ENCODE measurements at places on chromosomes 7 and 10.

GRCh38 chr10:5927306-5927705, 37.3 kb downstream of the FBH1 start:
- DNase-seq: no peak

DNA sequence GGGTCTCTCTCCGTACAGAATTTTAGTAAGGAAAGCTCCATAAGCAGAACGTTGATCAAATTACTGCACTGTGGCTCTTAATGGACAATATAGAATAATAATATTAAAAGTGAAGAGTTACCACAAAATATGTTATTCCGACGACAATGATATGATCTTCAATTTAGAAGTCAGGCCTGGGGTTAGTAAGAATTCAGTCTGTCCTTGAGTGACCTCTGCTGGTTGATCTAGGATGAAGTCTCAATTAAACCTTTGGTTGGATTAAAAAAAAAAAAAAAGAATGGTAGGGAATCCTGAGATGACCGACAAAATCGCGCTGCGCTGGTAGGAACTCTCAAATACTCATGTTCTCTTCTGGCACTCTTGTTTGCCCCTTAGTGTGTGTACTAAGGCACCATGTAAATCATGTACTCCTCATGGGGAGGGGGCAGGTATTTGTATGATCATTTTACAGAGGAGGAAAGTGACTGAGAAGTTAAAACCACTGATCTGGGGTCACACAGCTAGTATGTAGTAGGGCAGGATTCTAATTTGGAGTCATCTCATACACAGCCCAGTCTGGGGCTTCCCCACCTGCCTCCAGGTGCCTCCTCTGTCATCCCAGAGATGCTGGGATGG, 161.3 kb upstream of the NPVF start:
- DNase-seq: no peak

GRCh38 chr7:143892527-143893300, 9.3 kb downstream of the TCAF1 start:
- DNase-seq: no peak

GRCh38 chr7:120475994-120476393, 203.0 kb downstream of the KCND2 start:
- DNase-seq: no peak

DNA sequence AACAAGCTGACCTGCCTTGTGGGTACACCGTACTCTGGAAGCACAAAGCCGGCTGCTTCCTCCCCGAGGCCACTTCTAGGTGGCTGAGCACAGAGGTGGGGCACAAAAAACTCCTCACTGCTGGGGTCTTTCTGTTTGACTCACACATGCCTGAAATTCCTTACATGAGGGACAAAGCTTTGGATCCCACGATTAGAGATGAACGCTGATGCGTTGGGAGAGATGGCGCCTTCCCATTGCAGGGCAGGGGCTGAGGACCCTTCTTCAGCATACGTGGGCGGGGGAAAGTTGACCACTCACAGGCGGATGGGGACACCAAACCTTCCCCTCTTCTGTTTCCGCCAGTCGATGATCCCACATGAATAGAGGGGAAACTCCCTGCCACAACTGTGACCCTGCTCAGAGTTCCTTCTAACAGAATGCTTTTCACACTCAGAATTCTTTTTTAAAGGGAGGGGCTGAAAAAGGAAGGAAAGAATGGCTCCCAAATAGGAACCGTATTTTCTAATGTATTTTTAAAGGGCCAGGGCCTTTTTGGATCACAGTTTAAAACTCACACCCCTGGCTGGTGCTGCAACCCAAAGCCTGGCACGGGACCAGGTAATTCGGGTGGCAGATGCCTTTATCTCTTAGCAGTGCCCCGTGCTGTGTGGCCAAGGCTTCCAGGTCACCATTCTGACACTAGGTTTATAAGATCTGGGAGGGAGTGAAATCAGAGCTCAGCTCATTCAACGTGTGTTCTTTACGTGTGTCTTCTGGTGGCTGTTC, 134.0 kb downstream of the PRKAG2 start:
- DNase-seq: no peak

- no peak for DNase-seq
Observed at GRCh38 chr10:55002420-55002819, 201.4 kb upstream of the PCDH15 start.

- DNase-seq: no peak
Observed at GRCh38 chr10:10128387-10128786, 889.3 kb upstream of the CELF2 start.

DNA sequence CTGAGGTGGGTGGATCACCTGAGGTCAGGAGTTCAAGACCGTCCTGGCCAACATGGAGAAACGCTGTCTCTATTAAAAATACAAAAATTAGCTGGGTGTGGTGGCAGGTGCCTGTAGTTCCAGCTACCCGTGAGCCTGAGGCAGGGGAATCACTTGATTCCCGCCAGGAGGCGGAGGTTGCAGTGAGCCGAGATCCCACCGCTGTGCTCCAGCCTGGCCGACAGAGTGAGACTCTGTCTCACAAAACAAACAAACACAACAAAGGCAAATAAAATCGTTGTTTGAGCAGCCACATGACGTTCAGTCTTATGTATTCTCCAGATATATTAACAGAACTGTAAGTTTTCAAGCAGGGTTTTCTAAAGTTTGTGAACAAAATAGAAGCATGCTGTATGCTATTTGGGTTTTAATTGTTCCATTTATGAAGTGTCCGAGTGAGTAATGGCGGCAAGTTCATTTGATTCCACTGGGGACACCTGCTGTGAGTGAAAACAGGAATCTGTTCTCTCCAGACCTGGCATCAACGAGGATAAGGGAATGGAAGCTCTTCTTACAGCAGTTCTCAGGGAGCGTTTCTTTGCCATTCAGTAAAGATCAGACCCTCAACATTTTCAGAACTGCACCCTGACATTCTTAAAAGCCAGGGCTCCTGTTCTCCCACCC, 122.5 kb upstream of the PITRM1 start:
- DNase-seq: no peak

DNA sequence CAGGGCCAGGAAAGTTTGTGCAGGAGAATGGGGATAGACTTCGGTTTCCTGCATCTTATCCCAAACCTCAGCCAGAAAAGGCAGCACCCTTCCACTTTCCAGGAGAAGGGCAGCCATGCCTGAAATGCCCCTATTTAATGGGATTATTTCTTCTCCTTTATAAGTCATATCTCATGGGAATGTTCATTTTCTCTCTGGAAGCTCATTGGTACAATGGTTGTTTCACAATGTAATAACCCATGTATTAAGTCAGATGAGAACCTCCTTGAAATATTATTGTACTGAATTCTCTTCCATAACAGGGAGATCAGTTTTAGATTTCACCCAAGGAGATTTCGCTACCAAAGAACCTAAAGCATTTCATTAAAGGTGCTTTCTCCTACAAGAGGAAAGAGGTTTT, 457.5 kb downstream of the KCNMA1 start:
- no peak for DNase-seq

GRCh38 chr10:68598978-68599770, 39.0 kb downstream of the TET1 start:
- DNase-seq: no peak

GRCh38 chr7:43666938-43667337, 62.4 kb downstream of the COA1 start:
- DNase-seq: no peak

- no peak for DNase-seq
Observed at GRCh38 chr10:12966067-12966466, 35.4 kb downstream of the CCDC3 start.

Data from stimulated activated CD8-positive, alpha-beta memory T cell treated with anti-CD3 and anti-CD28 coated beads, Interleukin-4, amount 100 ng/mL, for 1 hour (primary cell).